ENCODE measurements at places on chromosomes 11 and 22.
A peak's percentile ranks its signal among the peaks of the same experiment; 100 is the strongest.

DNA sequence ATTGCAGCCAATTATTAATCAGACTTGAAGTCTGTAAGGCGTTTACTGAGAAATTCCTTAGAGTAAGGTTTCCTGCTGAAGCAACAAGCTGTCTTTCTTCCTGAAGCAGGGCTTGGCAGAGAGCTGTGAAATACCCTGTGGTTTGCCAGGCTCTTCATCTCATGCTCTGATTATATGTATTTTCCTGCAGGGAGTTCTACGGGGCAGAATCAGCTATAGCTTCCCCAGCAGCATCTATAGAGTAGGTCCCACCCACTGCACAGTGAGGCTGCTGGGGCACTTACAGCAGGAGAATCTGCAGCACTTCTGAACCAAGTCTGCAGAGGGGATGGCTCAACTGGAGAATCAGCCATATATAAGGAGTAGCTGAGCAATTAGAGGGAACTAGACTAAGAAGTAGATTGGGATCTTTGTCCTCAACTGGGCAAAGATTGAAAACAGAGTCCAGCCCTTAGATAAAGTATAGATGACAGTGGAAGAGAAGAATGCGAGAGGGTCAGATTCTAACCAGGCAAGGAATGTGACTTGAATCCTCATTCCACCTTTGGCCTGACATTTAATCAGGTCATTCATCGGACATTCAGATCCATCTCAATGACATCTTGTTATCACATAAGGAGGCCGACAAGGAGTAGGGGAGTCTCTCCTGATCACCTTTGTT, 37.6 kb downstream of the CNTF start:
- no peak for DNase-seq

DNA sequence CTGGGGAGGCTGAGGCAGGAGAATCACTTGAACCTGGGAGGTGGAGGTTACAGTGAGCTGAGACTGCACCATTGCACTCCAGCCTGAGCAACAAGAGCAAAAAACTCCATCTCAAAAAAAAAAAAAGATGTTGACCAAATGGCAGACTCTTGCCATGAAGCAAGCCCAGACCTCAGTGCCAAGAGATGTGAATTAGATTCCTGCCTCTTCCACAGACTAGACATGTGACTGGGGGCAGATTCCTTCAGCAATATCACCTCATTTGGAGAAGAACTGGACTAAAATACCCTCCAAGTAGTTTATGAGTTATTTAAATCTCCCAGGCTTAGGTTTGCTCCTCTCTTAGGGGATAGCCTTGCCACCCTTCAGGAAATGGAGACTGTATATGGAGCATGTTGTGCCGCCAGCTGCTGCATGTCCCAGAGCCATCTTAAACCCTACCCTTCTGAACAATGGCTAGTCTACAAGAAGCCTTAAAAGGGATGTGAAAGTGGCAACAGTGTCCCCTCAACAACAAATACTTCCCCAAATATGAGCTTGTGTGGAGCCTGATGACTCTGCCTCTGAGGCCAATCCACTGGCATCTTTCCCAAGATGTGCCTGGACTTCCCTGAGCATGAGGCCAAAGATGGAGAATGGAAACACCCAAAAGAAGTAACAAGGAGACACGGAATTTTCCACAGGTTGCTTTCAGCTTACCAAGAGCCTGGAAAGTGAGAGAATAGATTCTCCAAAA, 763 bp upstream of the MS4A7 start:
- peak; percentile 36 for DNase-seq

DNA sequence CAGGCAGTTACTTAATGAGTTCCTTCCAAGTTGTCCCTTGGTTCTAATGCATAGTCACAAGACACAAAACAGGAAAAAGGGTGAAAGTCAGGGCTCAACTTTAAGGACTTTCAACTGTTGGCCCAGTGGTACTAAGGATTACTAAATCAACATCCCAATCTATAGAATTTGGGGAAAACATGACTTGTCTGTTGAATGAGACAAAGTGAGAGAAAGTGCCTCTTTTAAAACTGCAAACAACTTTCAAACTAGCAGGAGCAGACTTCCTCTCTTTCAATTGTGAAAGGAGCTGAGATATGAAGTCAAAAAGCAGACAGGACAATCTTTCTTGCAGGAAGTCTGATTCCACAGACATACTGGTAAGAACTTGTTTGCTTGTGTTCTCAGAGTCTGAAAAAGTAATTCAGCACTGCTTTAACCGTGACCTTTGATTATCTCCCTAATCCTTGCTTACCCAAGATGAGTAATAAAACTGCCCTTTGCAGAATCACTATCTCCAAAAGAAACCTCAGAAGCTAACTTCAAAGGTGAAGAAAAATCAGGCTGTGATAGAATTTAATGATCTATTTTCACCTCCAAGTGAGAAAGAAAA, 960.7 kb upstream of the RAG2 start:
- DNase-seq = no peak

DNA sequence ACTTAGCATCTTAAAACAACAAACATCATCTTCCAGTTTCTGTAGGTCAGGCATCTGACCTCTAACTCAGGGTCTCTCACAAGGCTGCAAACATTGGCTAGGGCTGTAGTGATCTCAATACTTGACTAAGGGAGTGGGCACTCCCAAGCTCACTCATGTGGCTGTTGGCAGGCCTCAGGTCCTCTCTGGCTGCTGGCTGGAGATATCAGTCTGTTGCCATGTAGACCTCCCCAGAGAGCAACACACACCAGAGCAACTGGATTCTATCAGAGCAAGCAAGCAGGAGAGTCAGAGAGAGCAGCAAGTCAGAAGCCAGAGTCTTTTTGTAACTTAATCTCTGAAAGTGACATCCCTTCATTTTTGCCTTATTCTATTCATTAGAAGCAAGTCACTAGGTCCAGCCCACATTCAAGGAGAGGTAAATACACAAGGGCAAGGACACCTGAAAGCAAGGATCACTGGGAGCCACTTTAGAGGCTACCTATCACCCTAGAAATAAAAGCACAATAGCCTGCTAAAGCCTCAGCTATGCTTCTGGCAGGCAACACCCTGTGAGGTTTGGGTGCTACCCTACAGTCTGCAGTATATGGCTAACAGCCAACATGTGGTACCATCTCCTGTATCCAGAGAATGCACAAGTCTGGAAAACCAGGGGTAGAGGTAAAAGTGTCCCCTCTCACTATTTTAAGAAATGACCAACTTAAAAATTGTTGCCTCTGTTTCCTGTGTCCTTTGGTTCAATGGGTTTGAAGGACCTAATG, 33.5 kb upstream of the CD44 start:
- no peak for DNase-seq

- no peak for DNase-seq
Measured at GRCh38 chr11:75069473-75069872, 27.2 kb downstream of the OR2AT4 start.

DNA sequence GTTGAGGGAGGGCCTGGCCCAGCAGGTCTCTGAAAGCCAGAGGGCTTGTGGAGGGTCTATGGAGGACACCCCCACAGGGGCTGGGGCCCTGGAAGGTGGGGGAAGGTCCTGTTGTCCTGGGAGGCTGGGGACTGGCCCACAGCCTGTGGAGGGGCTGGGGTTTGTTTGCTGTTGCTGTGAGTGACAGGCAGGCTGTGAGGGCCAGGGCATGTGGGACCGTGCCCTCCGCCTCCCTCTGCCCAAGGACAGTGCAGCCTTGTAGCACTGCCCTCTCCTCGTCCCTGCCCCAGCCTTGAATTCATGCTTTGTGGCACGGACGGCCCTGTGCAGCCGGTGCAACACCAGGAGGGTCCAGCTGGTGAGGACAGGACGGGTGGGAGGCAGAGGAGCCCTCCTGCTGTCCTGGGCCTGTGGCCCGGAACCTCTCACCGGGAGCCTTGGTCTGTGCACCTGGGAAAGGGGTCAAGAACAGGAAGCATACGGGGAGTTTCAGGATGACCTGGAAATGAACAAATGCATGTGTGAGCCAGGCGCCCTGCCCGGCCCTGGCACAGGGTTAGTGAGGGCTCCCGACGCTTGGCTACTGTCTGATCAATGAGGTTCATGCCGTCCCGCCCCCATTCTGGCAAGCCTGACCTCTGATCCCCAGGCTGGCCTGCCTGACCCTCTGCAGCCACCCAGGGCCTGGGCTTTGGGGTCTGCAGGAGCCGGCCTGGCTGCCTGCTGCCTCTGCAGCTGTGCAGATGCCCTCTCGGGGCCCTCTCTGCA, 37.4 kb upstream of the PRODH start:
- DNase-seq = no peak

DNA sequence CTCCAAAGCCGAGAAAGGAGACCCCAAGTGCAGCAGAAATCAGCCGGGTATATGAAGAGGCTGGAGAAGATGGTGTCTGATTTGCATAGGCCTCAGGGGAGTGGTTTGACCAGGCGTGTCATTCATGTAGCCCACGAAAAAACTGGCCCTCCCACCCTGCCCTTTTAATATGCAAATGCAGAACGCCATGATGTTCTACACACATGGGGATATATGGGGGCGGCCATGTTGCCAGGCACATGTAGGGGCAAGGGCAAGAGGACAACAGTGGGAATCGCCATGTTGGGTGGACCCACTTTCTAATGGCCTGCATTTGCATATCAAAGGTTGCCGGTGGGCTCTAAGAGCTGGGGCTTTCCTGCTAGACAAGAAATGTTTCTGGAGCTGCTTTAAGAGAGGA, 86.4 kb downstream of the ISX start:
- no peak for DNase-seq

- DNase-seq = no peak
Measured at GRCh38 chr22:38383417-38383816, 66.2 kb upstream of the CSNK1E start.

DNA sequence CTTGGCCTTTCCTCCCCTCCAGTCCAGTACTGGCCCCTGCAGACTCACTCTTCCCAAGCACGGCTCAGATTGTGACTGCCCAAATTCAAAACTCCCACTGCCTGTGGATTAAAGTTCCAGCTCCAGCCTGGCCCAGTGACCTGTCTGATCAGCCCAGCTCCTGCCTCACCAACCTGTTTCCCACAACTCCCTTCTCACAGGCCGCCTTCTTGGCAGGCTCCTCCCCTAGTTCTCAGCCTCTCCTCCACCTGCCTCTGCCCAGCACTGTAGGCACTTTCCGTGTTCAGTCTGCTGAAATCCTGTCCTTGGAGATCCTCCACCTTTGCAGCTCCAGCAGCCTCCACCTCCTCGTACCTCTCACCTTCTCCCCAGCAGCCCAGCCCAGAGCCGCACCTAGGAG, 68.6 kb downstream of the MICAL2 start:
- peak; percentile 80 for DNase-seq

- no peak for DNase-seq
Measured at GRCh38 chr22:38257181-38257580, 15.6 kb downstream of the TMEM184B start.

DNA sequence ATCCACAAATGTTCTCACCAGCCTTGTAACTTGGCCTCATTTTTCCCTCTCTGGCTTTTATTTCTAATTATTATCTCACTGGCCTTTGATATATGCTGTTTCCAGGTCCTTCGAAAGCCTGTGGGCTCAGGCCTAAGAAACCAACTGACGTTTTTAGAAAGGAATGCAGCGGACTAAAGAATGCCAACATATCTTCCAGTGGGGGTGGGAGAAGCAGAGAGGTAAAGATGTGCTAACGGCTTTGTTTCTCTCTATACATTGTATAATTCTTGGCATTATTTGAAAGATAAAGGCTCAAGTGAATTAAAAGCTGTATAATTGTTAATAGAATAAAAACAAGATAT, 28.2 kb downstream of the OR6Q1 start:
- no peak for DNase-seq

GRCh38 chr11:17927681-17928343, 85.0 kb downstream of the SERGEF start:
- no peak for DNase-seq

GRCh38 chr22:20456064-20456721, 18.6 kb upstream of the SCARF2 start:
- peak; percentile 62 for DNase-seq

DNA sequence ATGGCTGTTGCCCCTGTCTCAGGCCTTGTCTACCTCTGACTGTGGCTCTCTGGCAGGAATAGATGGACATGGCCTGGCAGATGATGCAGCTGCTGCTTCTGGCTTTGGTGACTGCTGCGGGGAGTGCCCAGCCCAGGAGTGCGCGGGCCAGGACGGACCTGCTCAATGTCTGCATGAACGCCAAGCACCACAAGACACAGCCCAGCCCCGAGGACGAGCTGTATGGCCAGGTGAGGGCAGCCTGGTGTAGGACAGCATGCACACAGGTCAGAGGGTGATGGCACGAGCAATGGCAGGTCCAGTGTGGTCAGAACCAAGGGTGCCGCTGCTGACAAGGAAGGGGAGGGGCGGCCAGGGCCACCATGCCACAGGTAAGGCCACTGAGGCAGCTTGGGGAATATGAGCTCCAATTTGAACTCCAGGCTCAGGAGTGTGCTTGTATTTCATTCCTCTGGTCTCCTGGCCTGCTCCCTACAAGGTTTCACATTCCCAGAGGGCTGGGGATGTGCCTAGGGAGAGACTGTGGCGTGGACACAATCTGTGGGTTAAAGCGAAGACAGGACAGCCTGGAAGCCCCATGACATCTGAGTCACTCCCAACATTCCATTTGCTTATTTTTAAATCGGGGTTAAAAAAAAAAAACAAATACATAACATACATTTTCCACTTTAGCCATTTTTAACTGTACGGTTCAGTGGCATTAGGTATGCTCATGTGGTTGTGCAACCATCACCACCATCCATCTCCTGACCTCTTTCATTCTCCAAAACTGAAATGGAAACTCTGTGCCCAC, 562 bp downstream of the FOLR3 start:
- no peak for DNase-seq

DNA sequence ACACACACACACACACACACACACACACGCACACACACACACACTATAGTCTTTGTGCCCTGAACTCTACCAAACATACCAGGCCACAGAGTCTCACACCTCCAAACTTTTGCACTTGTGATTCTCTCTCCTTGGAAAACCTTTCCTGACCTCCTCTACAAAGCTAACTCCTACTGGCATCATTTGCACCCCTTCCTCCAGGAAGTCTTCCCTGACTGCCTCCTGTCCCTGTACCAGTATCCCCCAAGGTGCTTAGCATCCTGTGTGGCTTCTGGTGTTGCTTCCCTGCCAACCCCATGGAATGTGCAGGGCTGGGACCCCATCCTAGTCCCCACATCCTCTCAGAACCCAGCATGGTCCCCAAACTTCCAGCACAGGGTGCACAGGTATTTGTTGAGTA, 8.9 kb downstream of the TPST2 start:
- no peak for DNase-seq

GRCh38 chr11:120858740-120859139, 165.2 kb upstream of the TBCEL start:
- DNase-seq = no peak

All from colonic mucosa (tissue), 4 donors.